ENCODE measurements at places on chromosomes 4 and X. TPM values are rescaled to one million over a fixed set of nuclear protein-coding genes. Genes with fewer than 3 reads are reported as not detected.

SLC7A11 gene
- total RNA-seq, result 32.9 TPM

DNA sequence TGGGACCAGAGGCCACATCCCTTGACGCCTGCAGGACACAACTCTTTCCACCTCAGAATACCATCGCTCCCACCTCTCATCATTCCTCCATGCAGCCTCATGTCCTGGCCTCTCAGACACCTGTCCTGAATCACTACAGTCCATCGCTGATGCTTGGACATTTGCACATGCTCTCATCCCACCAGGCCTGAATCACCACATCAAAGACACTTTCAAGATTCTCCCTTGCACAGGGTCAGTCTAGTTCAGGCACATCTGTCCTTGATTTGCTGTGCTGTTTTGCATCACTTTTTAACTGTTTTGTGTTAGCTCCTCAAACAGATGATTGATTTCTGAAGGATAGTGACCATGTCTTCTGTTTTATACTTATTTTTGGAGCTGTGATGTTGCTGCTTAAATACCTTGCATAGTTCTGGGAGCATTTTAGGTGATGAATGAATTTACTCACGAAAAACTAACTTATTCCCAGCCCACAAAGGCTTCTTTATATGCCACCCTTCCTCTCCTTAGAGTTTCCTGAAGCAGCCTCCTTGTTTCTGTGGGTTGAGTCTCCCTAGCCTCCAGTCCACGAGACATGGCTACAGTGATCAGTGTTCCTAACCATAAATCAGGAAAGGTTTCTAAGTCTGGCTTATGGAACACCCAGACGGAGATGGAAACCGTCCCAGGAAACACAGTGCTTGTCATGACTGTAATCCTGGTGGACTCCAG, 2.6 kb downstream of the FAM114A1 start:
- DNase-seq, result no peak

PNMA6F gene
- total RNA-seq, result not detected

DNA sequence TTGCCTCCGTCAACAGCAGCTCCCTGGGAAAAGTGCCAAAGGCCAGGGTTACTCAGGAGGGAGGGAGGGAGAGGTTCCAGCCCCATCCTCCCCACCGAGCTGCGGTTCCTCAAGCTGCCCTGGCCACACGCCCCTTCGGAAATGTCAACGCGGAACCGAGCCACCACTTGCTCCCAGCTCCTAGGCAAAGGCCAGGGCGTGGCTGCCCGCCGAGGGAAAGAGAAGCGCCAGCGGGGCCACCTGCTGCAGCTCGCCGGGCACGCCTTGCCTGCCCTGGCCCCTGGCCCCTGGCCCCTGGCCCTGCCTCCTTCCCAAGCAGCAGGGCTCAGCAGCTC, 15.3 kb downstream of the SLC6A8 start:
- DNase-seq, result no peak

GAGE2A gene
- not detected for total RNA-seq

DNA sequence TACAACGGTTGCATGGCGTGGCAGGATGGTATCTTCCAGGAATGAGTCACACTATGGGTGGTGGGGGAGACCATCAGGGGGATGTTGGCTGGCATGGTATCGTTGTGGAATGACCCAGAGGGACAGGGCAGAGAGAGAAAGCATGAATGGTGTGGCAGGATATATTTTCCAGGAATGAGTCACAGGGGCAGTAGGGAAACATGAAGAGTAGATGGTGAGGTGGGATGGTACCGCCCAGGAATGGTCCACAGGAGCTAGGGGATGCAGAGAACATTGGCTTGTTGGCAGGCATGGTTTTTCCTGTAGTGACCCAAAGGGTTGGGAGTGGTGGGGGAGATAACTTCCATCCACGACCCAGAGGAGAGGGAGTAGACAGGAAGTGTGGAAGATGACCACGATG, 62.4 kb downstream of the MAOA start:
- DNase-seq, result no peak

Data from Caco-2 (cell line).